Fibroblast of lung (primary cell): ENCODE measurements at places on chromosomes 13 and 19. TPM values are rescaled to one million over a fixed set of nuclear protein-coding genes. Genes with fewer than 3 reads are reported as not detected.
A peak's percentile ranks its signal among the peaks of the same experiment; 100 is the strongest.

Gene TEX101
- not detected in 2 replicates for polyA plus RNA-seq

Gene DAND5
- polyA plus RNA-seq, result 0.03 TPM in 1 of 2 replicates, not detected in the other

DNA sequence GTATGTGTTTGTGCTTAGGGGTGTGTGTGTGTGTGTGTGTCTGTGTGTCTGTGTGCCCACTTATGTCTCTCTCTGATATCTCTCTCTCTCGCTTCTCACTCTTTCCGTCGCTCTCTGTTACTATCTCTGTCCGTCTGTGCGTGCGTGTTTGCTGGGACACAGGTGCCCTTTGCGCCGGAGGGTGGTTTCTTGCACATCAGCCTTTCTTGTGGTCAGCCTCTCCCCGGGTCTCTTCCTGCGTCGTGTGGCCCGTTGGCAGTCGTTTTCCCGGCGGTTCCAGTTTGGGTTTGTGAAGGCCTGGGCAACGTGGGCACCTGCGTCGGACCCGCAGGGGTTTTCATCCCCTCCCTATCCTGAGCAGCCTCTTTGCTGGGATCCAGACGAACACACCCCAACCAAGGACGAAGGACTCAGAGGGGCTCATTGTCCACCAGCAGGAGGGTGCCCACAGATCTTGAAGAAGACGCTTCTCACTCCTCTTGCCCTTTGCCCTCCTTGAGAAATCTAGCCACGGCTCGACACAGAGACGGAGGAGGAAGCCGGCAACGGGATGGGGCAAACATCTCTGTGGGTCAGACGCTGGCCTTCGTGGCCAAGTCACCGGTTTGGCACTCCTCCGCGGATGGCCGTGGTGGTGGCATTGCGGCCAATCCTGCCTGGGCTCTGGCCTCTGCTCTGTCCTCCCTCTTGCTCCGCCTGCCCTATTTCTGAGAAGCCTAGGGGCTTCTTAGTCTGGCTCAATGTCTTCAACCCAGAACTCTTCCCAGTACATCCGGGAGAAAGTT lies 52.3 kb downstream of the ZNF146 start:
- DNase-seq, result no peak

Gene OR7A5
- polyA plus RNA-seq, result not detected in 2 replicates

GRCh38 chr19:6720369-6721137 lies at the start of gene C3:
Gene C3 (minus strand): TSS chr19:6720650. CDS start chr19:6720589, 61 bp downstream.
- DNase-seq, result no peak

Gene MBD3L2
- polyA plus RNA-seq, result not detected in 2 replicates

- no peak for DNase-seq
These were observed 72.0 kb upstream of the GPR183 start for GRCh38 chr13:99378985-99379733.

DNA sequence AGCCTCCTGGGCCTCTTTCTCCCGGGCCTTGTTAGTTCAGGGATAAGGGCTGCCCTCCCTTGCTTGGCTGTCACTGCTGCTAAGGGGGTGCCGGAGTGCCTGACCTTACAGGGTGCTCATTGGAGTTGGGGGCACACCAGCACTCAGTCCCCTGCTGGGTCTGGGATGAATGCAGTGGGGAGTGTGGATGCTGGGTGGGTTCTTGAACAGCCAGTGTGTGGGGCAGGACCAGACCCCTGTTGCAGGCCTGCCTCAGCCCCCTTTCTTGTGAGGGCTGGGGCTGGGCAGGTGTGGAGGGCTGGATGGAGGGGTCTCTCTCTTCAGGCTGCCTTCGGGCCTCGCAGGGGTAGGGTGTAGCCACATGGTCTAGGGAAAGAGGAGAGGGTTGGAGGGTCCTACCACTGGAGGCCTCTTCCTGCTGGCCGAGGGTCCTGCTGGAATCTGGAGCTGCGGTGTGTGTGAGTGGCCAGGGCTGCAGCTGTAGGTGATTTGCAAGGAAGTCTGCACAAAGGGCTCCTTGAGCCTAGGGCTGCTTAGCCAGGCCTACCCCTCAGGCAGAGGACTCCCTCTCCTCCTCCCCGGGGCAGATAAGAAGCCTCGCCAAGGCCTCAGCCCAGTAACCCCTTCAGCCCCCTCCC lies 3.2 kb downstream of the CEBPA start:
- DNase-seq, result no peak

- DNase-seq, result peak; percentile 76
These were observed 107.1 kb downstream of the UBL3 start for GRCh38 chr13:29743201-29743786.

- DNase-seq, result peak; percentile 44
These were observed 8.1 kb downstream of the RINL start for GRCh38 chr19:38869836-38870607.

DNA sequence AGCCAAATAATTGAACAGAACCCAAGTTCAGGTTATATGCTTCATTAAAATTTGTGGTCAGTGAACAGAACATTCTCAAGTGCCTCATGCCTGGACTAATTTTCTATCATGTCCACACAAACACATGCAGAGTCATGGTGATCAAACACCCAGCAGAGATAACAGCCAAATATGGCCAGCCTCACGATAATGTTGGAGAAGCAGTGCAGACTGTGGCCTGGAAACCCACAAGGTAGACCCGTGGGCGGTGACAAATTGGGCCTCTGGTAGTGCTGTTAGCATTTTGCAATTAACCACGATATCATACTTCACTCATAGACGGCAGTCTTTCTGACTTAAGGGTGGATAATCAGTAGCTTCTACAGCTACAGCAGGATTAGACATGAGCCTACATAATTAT lies 35.0 kb upstream of the VWA8 start:
- peak; percentile 21 for DNase-seq
